Hematopoietic multipotent progenitor cell treated with erythropoietin and hydrocortisone succinate and interleukin-3 and kit ligand, for 8 days (in vitro differentiated cells): ENCODE measurements at places on chromosomes 2 and 18.

DNA sequence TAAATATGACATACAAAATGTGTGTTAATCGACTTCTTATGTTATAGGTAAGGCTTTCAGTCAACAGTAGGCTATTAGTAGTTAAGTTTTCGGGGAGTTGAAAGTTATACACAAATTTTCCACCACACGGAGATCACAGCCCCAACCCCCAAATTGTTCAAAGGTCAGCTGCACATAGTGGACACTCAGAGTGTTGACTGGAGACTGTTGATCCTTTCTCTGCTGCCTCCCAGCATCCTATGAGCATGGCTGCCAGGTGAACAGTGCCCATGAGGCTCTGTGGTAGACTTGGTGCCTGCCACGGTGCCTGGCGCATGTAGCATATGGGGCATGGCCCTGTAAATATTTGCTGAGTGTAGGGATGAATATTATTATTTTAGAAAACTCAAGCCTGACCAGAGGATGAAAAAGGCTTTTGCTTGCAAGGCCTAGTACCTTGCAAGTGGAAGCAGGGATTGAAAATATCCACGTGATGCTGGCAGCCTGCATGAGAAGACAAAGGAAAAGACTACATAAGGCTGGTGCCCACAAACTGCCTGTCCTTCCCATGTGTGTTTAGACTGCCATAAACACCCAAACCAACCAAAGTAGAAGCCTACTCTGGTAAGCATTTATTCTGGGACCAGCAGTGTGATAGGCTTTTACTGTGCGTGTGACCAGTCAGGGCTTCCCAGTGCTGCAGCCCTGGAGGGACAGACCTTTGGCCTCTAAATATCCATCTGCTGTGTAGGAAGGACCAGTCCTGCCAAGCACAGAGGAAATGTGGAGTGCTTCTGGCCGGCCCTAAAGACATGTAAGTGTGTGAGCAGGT, 226.1 kb downstream of the LDLRAD4 start:
- DNase-seq, result no peak

GRCh38 chr2:20438334-20439192, 8.3 kb upstream of the RHOB start:
- DNase-seq, result no peak

DNA sequence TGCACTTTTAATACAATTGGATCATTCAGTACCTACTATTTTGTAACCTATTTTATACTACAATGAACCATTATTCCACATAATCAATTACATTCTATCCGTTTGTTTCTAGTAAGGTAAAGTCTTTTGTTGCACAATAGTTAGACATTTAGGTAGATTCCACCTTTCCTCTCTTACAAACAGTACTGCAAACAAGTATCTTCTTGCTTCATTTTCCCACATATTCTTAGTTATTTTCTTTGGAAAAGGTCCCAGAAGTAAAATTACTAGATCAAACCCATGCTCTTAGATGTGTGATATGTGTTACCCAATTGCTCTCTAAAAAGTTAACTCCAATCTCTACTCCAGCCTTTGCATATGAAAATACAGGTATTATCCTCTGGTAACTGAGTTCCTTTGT, 49.6 kb downstream of the SPIRE1 start:
- DNase-seq, result no peak

GRCh38 chr2:235588750-235589149, 94.9 kb downstream of the AGAP1 start:
- no peak for DNase-seq

DNA sequence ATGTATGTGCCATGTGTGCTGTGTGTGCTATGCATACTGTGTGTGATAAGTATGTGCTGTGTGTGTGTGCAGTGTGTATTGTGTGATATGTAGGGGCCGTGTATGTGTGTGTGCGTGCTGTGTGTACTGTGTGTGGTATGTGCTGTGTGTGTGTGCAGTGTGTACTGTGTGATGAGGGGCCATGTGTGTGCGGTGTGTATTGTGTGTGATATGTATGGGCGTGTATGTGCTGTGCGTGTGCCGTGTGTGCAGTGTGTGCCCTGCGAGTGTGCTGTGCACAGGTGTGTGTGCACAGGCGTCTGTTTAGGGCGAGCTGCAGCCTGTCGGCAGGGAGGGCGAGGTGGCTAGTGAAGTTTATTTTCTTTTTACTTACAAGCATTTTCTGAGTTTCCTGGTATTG, 16.1 kb downstream of the SNORC start:
- DNase-seq, result no peak

DNA sequence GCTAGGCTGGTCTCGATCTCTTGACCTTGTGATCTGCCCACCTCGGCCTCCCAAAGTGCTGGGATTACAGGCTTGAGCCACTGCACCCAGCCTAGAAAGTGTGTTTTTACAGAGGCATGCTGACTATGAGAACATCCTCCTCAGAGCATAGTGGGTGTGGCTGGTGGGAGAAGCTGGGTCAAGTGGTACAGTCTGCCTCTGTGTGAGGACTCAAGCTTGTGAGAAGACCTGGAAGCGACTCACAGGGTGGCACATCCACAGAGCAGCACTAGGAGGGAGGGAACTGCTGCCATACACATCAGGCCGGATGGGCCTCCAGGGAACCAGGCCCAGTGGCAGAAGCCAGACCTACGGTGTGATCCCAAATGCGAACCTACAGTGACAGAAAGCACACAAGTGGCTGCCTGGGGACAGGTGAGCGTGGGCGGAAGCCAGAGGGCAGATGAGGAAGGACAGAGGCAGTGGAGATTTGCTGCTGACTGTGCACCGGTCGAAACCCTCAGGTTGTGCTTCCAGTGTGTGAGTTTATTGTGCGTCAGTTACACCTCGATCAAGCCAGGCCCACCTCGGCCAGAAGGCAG, 8.9 kb downstream of the ARHGEF4 start:
- DNase-seq, result no peak

DNA sequence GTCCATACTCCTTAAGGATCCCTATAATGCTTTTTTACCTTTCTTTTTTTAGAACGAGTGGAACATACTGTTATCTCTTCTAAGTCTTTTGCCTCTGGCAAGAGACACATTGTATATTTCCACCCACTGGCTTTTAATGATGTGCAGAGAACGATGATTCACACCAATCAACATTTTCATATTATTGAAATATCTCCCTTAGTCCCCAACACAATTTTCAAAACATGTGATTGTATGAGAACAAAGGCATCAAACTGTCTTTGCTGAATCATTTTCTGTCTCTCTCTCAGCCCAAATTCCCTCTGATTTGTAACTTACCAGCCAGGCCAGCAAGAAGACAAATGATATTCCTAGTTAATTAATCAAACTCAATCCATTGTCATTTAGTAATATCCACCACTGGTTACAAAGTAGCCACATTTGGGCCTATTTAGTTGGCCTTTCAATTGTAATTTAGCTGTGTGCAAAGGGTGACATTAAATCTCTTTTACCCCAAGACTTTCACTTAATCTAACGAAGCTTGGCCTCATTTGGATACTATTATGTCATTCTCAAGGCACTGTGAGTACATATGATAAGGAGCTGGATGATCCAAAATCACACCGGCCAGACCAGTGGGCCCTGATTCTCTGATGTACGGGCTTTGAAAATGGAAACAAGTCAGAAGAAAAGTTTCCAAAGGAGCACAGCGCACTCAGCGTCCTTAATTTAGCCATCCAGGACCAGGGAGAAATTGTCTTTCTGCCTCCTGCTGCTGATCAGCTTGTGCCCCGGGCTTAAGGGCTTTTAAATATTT, 185.1 kb downstream of the SCG2 start:
- no peak for DNase-seq

DNA sequence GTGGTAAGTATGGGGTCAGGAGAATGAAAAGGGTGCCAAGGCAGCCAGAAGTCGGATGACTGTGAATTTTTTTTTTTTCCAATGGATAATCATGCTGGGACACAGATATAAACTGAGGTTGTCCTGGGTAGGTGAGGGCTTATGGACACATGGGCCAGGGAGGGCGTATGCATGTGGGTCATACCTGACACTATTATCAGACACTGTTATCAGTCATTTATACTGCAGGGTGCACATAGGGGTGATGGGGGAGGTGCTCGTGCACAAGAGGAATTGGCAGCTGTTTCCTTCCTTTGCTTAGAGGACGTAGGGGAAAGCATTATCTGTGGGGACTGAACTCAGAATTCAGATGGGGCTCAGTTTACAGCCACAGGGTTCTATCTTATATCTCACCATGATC, 10.1 kb downstream of the CTIF start:
- DNase-seq, result no peak

DNA sequence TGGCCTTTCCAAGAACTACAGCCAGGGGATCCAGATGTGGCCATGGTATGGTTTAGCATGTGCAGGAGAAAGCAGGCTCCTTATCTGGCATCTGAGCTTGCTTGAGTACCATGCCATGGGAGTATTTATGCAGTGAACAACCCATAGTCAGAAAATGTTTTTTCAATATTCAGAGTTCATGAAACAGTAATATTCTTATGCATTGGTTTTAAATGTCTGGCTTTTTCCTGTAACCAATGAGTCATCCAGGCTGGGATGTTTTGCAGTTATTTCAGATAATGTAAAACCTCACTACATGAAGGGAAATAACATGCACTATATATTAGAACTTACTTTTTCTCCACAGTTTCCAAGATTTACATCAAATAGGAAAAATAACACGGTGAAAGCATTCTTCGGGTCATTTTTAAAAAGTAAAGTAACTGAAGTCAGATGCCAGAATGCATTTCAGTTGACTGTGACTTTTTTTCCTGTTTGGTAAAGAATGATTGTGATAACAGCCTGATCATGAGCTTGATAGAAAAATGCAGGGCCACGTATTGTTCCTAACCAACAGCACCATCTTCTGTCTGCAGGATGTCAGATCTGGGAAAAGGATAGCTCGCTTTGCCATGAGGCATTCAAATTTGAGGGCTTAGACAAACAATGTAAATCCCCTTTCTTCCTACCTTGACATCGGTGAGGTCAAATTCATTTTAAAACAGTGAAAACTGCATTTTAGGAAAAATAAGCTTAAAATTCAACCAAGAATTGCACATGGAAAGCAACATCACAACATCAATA, 152.8 kb downstream of the DSC3 start:
- DNase-seq, result peak; percentile 9

DNA sequence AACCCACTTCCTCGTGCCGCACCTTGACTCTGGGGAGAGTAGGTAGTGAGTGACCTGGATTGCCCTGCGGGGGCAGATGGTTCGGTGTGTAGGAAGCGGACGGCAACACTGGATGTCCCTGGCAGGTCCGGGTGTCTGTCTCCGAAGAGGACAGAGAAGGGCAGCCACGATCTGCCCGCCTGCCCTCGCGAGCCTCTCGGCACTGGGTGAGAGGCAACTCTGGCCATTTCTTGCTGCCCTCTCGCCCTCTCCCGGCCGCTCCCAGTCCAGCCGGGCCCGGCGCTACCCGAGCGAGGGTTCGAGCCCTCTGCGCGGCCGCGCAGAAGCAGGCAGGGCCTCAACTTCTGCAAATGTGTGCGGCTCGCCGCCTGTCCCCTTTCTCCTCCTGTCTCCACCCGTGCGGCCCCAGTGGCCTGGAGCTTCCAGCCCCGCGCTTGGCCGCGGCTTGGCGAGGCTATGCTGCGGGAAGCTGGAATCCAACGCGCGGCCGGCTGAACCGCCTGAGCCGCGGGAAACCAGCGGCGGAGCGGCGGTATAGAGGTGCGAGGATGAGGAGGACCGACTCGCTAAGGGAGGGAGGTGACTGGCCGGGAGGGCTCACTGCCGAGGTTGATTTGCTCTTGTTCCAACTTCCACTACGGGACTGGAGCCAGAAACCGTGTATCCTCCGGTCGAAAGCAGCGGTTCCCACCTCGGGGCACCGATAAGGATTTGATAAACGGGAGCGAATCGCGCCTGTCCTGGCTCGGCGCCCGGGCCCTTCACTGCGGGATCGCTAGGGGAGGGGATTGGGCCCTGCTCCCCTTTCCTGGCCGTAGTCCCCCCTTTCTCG, 1.5 kb downstream of the EPAS1 start:
- peak; percentile 35 for DNase-seq

- DNase-seq, result no peak
Observed at GRCh38 chr2:132424526-132425121, 8.0 kb downstream of the GPR39 start.

- DNase-seq, result peak; percentile 54
Observed at GRCh38 chr2:9552219-9553178, 3.1 kb downstream of the ADAM17 start.

DNA sequence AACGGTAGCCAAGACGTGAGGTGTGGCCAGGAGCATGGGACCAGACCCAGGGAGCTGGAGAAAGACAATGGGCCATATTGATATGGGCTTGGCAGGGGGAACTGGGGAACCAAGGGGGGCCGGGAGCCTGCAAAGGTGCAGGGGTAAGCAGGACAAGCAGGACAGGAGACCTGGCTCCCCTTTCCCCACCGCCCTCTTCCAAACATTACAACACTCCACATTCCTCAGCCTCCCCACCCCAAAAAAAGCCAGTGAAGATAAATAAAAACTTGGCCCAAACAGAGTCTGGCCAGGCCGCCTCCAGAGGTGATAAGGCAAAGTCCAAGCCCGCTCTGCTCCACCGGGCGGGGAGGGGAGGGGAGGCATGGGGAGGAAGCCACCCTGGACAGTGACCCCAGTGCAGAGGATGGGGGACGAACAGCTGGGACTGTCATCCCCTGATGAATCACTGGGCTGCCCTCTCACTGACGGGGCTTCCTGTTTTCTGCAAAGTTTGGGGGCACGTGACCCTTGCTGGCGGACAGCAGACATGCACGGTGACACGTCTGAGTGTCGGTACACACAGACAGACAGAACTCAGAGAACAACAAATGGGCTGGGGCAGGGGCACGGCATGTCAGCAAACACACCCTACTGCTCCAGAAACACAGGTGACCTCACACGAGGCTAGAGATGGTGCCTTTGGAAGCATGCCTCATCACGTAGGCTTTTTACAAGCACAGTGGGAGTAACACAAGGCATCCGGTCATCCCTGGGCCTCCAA, 100.2 kb downstream of the TNS1 start:
- peak; percentile 42 for DNase-seq

DNA sequence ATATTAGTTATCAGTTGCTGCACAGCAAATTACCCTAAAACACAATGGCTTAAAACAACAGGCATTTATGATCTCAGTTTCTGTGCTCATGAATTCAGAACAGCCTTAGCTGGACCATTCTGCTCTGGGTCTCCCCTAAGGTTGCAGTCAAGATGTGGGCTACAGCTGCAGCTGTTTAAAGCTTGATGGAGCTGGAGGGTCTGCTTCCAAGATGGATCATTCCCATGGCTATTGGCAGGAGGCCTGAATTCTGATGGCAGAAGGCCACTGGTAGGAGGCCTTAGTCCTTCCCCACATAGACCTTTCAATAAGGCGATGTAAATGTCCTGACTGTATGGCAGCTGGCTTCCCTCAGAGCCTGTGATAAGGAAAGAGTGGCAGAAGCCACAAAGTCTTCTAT, 118.6 kb upstream of the SERPINE2 start:
- DNase-seq, result no peak
